Ovary (tissue), 10 donors: ENCODE measurements at places on chromosomes 1 and 21. TPM values are rescaled to one million over a fixed set of nuclear protein-coding genes. Genes with fewer than 3 reads are reported as not detected.
A peak's percentile ranks its signal among the peaks of the same experiment; 100 is the strongest.

TMEM61 gene
- 0.63 TPM for polyA plus RNA-seq

MRPL37 gene
- 86.6 TPM for polyA plus RNA-seq

LRRC47 gene
- 28.0 TPM for polyA plus RNA-seq

C1orf226 gene
- 1.5 TPM for polyA plus RNA-seq

GRCh38 chr1:235100194-235100772, 28.4 kb downstream of the TOMM20 start:
- no peaks in the 10 kb centered on the region for H3K27me3 ChIP-seq
- DNase-seq: peak; percentile 46
- no peak overlapping the region for H3K27ac ChIP-seq
- no peak overlapping the region for H3K4me3 ChIP-seq

- H3K36me3 ChIP-seq: no peaks in the 10 kb centered on the region
- no peak overlapping the region for H3K4me3 ChIP-seq
- no peak for DNase-seq
- H3K4me1 ChIP-seq: no peaks in the 10 kb centered on the region
These were observed 95.4 kb downstream of the RNF220 start for GRCh38 chr1:44500181-44501046.

GRCh38 chr1:223531742-223532341, 133.7 kb downstream of the CAPN8 start:
- no peaks in the 10 kb centered on the region for H3K27me3 ChIP-seq
- no peaks in the 10 kb centered on the region for H3K36me3 ChIP-seq
- no peaks in the 10 kb centered on the region for H3K4me1 ChIP-seq
- no peak overlapping the region for H3K4me3 ChIP-seq

DNA sequence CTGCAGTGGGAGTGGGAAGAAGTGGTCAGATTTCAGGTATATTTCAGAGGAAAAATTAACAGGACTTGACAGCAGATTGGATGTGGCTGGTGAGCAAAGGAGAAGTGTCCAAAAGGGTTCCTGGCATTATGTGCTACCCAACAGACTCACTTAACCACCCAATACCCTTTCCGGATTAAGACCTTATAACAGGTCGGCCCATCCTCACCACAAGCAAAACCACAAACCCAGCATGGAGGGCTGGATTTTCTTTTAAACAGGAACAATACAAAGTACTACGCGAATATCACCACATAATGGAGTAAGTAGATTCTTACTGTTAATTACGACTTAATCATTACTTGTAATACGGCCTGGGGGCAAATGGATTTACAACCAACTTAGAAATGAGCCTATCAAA, 59.2 kb downstream of the WDR64 start:
- no peak overlapping the region for H3K4me3 ChIP-seq
- no peak overlapping the region for H3K27ac ChIP-seq
- no peak for DNase-seq
- H3K36me3 ChIP-seq: no peaks in the 10 kb centered on the region
- no peaks in the 10 kb centered on the region for H3K4me1 ChIP-seq

DNA sequence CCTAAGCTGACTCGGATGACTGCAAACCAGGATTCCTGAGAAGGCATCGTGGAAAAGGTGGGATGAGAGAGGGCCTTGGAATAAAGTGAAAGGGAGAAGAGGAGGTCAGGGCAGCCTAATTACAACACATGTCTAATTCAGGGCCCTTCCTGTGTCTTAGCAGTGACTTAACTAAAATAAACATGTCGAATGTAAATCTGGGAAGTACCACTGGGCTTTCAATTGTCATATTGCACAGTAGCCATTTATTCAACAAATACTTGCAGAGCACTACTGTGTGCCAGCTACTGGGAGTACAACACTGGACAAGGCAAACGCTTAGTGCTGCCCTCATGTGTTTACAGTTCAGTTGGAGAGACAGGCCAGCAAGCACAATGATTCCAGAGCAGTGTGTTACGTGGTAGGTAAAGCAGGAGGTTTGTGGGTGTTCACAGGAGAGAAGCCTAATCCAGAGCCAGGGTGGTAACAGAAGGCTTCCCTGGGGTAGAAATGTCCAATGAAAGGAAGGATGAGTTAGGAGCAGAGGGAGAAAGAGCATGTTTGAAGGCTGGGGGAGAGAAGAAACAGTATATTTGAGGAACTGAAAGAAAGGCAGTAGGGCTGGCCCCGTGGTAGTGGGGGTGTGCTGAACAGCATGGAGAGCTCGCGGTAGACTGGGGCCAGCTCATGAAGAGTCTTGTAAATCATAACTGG, 38.0 kb upstream of the RASAL2 start:
- H3K36me3 ChIP-seq: no peaks in the 10 kb centered on the region
- H3K27ac ChIP-seq: no peak overlapping the region
- no peaks in the 10 kb centered on the region for H3K27me3 ChIP-seq
- DNase-seq: no peak
- peaks cover 7% of the 10 kb centered on the region for H3K4me1 ChIP-seq

- H3K4me1 ChIP-seq: peaks cover 10% of the 10 kb centered on the region
- H3K4me3 ChIP-seq: peak overlapping the region; percentile 74
- no peaks in the 10 kb centered on the region for H3K27me3 ChIP-seq
- DNase-seq: no peak
- H3K36me3 ChIP-seq: no peaks in the 10 kb centered on the region
These were observed 1.4 kb downstream of the KTI12 start for GRCh38 chr1:52032124-52032784.
